Esophagus muscularis mucosa (tissue), 4 donors: ENCODE measurements at places on chromosomes 6 and 20. TPM values are rescaled to one million over a fixed set of nuclear protein-coding genes. Genes with fewer than 3 reads are reported as not detected.

SAPCD1 gene
- total RNA-seq, result not detected

ZBTB46 gene
- 9.6 TPM for total RNA-seq

SSTR4 gene
- total RNA-seq, result not detected

CFB gene
- total RNA-seq, result 11.6 TPM

DNA sequence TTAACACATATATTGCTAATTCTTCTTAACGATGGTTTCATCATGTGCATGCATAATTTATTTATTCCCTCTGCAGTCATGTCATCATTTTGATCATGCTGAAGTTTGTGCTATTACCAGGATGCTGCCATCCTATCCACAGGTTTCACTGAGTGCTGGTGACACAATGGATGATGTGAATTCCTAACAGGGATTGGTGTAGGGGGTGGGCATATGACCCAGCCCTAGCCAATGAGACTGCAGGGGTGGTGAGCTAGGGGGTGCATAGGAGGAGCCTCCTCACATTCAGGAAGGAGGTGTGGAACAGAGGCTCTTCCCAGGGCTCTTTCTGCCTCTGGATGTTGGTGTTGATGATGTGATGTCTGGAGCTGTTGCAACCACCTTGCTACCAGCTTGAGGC is 7.5 kb downstream of the CST5 start:
- peak overlapping the region; percentile 69 for H3K27ac ChIP-seq
- DNase-seq, result no peak
- H3K4me1 ChIP-seq, result peaks cover 63% of the 10 kb centered on the region
- no peak overlapping the region for H3K4me3 ChIP-seq
- H3K27me3 ChIP-seq, result no peaks in the 10 kb centered on the region

GRCh38 chr6:91094341-91094740 is 507.5 kb upstream of the MAP3K7 start:
- H3K27ac ChIP-seq, result no peak overlapping the region
- no peak overlapping the region for H3K4me3 ChIP-seq
- H3K27me3 ChIP-seq, result no peaks in the 10 kb centered on the region
- no peak for DNase-seq
- H3K4me1 ChIP-seq, result no peaks in the 10 kb centered on the region

DNA sequence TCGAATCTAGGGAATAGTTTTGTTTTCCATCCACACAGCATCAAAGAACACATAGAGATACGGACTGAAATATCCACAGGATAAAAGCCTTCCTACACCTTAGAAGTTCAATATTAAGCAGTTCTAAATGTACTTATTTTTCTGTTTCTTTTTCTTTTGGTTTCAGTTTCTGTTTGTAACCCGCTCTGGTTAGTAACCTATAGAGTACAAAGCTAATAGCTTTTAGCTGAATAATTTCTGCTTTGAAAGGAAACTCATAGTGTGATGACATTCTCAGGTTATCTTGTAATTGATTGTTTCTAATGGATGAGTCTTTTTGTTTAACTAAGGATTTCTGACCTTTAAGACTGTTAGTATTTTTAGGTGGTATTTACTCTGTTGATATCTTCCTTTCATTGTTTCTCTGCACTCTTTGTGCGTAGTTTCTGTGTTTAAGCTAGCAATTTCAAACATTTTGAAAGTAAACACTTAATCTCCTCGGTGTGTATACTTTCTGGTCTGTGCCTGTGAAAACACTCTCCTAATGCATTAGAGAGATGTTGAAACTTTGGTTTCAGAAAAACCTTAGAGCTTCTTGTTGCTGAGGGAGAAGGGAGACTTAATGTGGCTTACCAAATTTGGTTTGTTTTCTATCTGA is 385.5 kb downstream of the HDGFL1 start:
- H3K4me1 ChIP-seq, result peaks cover 36% of the 10 kb centered on the region
- DNase-seq, result no peak
- H3K27ac ChIP-seq, result peak overlapping the region; percentile 59
- no peaks in the 10 kb centered on the region for H3K27me3 ChIP-seq
- no peaks in the 10 kb centered on the region for H3K36me3 ChIP-seq

DNA sequence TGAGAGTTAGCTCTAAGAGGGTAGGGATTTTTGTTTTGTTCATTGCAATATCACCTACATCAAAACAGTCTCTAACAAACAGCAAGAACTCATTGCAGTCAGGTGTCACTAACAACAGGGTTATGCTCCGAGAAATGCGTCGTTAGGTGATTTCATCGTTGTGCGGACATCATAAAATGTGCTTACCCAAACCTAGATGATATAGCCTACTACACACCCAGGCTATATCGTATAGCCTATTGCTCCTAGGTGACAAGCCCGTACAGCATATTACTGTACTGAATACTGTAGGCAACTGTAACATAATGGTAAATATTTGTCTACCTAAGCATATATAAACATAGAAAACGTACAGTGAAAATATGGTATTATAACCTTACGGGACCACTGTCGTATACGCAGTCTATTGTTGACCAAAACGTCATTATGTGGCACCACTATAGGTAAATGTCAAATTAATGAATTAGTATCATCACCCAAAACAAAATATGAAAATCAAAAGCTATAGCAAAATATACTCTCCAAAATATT is 49.9 kb upstream of the TAB2 start:
- no peaks in the 10 kb centered on the region for H3K4me1 ChIP-seq
- no peak overlapping the region for H3K4me3 ChIP-seq
- no peak for DNase-seq
- H3K27me3 ChIP-seq, result no peaks in the 10 kb centered on the region
- H3K27ac ChIP-seq, result no peak overlapping the region

GRCh38 chr6:53717566-53717965 is 52.0 kb upstream of the KLHL31 start:
- H3K36me3 ChIP-seq, result no peaks in the 10 kb centered on the region
- no peak overlapping the region for H3K27ac ChIP-seq
- DNase-seq, result no peak
- H3K27me3 ChIP-seq, result no peaks in the 10 kb centered on the region
